ENCODE measurements at places on chromosomes 5 and 9.

DNA sequence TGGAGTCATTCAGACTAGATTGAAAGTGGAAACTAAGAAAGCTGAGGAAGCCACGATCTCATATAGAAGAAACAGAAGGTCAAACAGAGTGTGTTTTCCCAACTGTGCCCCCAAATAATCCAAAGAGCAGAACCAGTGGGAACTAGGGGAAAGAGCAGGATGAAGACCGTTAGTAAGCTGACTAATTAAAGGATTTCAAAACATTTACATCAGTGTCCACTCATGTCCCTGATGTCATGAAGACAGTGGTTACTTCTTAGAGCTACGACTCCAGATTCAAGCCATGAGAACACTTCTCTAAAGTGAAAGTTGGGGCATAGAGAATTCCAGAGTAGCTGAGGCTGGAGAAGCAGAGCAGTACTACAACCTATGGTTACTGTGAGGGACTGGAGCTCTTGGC is 119.6 kb upstream of the SLC12A2 start:
- no peak for DNase-seq

- DNase-seq = no peak
These were observed 141.9 kb upstream of the IER5L start for GRCh38 chr9:129319938-129320481.

DNA sequence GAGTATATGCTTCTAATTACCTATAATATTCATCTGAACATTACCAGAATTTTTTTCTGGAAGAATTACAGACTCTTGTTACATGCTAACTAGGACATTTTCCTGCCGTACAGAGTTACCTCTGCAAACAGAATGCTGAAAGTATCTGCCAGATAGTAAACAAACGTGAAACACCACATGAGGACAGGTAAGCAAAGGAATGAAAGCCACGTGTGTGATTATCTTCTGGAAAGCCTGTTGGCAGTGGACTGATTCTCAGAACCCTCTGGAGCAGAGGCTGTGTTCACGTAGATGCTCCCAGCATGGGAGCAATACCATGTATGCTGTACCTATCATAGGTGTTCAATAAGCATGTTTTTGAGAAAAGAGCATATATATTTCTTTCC is 472.6 kb downstream of the ENC1 start:
- no peak for DNase-seq

DNA sequence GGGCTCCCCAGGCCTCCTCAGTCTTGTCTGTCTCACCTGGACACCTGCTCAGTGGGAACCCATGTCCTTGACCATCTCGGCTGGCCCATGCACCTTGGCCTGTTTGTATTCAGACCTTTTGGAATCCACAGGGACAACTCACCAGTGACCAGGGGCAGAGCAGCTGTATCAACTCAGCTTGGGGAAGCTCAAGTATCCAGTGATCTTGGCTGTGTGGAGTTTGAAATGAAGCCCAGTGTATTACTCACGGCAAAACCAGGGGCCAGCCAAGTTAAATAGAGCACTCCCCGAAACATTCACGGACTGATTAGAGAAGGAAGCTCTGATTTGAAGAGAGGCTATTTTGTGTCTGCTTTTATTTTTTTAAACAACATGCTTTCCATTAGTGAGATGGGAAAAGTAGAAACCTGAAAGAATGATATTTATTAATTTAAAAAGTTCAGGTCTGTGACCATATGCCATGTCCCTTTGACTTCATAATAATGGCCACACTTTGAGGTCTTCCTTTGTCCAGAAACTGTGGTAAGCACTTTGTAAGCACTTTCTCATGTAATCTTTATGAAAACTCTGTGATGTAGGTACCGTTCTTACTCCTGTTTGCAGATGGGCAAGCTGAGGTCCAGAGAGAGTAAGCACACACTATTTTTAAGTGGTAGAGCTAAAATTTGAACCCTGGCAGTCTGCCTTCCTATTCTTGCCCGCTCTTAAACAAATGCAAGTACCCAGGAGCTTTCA is 656.5 kb downstream of the BNC2 start:
- no peak for DNase-seq

GRCh38 chr9:108681851-108682590 is 173.8 kb downstream of the ACTL7B start:
- DNase-seq = no peak

DNA sequence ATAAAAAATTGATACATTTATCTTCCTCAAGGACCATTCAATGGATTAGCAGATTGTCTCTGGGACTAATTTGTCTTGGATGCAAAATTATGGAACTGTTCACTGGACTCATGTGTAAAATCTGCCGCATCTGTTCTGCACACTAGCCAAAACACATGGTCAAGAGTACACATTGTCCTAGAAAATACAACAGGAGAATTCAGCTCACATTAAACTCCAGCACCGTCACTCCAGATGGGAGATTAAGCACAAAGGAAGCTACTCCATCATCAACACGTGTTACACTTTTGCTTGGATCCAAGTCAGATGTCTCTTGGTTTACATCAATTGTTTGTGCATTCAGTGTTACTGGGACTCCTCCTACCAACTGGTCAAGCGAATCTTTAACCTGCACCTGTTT is 28.8 kb downstream of the C5 start:
- DNase-seq = no peak

DNA sequence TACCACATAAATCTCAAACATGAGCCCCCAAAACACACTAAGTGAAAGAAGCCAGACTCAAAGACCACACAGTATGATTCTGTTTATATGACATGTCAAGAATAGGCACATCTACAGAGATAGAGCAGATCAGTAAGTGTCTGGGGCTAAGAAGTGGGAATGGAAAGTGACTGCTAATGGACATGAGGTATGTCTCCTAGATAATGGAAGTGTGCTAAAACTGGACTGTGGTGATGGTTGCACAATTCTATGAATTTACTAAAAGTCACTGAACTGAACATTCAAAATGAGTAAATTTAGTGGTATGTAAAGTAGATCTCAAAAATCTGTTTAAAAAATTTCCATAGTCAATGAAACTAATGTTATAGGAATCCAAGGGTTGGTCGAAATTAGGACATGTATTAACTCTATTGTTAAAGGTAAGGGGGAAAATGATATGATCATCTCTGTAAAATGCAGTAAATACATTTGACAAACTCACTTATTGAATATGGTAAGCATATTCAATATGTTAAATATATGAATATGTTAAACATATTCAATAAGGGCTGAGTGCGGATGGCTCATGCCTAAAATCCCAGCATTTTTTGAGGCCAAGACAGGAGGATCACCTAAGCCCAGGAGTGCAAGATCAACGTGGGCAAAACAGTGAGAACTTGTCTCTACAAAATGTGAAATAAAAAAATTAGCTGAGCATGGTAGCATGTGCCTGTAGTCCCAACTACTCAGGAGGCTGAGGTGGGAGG is 51.7 kb downstream of the NUP155 start:
- no peak for DNase-seq

DNA sequence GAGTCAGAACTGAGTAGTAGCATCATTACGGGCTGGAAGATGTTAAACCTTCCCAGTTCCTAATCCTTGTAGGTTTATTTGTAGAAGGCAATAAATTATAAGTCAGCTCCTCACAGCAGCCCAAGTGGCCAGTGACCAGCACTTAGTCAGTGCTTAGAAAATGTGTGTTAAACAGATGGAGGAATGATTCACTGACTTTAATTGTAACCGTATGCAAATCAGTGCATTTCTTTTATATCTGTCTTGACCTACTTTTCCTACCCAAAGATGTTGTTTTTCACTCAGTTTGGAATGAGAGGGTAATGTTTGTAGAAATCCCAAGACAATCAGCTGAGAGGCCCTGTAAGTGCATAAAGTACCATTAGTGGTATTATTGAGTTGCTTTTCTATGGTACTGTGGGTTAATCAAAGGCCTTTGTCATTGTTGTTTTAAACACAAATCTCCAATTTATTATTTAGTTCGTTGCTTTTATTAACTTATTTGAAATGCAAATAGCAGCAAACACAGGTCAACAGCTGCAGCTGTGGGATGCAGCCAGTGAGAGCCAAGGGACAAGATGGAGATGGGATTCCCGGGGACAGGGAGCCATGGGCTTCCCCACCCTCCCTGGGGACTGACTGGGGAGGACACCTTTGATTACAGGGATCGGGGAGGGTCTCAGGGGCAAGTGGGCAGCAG is 49.8 kb downstream of the MAP1B start:
- no peak for DNase-seq

- DNase-seq = peak; percentile 18
These were observed 1.0 kb upstream of the CRB2 start for GRCh38 chr9:123354806-123355508.

DNA sequence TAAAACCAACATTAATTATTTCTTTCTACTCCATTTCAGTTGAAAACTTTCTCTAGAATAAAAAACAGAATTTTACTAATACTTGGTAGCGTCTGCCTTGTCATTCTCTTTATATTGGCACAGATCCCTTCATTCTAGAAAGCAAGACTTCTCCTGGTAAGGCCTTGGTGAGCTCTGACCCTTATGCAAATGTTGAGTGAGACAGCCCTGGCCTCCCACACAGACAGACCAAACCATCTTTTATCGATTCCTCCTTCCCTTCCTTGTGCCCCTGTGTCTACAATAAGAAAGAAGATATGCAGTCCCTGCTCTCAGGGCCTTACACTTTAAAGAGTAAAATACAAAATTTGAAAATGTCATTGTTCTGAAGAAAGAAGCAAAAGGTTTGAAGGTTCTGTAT is 262.2 kb downstream of the EFNA5 start:
- DNase-seq = no peak

DNA sequence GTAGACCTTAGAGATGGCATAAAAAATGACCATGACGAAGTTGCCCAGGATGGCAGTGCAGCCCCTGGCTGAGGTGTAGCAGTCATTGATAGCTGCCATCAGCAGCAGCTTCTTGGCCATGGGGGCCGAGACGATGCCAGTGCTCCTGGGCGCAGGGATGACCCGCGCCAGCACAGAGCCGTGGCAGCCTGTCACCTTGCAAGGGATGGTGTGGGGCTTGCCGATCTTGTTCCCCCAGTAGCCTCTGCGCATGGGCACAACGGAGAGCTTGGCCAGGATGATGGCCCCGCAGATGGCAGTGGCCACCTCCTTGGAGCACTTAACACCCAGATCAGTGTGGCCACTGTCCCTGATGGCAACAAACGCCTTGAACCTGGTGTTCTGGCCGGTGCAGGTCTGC is 2.1 kb upstream of the PGGT1B start:
- DNase-seq = no peak

- no peak for DNase-seq
These were observed 2195.7 kb upstream of the C9orf72 start for GRCh38 chr9:29769019-29769418.

GRCh38 chr5:73655521-73656160 is 29.6 kb downstream of the ARHGEF28 start:
- DNase-seq = no peak

GRCh38 chr5:45622365-45622764 is 73.8 kb downstream of the HCN1 start:
- DNase-seq = peak; percentile 54

- DNase-seq = no peak
These were observed 3.9 kb downstream of the GLIPR2 start for GRCh38 chr9:36140086-36141084.

DNA sequence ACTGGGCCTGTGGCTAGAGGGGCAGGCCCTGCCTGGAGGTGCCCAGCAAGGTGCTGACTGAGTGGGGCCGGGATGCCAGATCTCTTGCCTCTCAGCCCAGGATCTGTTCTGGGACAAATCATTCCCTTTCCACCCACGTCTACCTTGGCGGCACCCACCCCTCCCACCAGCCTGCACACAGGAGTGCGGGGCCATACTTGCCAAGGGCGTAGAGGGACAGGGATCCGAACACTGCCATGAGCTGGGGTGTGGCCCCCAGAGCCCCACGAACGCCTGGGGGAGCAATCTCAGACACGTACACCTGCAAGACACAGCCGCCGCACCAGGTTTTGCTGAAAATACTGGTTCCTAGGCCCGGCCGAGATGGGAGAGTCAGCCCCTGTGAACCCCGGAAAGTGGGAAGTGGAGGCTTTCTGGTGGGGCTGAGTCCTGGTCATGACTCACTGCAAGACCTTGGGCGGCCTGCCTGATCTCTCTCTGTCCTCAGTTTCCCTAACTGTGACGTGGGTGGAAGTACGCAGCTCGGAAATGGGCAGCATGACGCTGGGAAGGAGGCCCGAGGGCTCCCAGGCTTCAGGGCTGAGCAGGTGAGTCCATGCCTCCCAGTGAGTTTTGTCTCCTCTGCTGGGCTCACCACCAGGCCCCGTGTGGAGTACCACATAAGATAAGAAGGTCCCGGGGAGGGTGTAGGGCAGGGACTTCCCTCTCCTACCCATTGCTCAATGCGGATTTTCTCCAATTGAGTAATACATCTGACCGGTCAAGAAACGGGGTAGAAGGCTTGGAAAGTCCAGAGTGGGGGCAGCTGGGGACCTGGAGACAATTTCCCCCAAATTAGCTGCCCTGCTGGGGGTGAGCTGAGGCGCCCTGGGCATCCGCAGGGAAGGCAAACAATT is 2.6 kb downstream of the SLC2A6 start:
- no peak for DNase-seq

- DNase-seq = no peak
These were observed 372.7 kb downstream of the CHSY3 start for GRCh38 chr5:130277002-130277401.

DNA sequence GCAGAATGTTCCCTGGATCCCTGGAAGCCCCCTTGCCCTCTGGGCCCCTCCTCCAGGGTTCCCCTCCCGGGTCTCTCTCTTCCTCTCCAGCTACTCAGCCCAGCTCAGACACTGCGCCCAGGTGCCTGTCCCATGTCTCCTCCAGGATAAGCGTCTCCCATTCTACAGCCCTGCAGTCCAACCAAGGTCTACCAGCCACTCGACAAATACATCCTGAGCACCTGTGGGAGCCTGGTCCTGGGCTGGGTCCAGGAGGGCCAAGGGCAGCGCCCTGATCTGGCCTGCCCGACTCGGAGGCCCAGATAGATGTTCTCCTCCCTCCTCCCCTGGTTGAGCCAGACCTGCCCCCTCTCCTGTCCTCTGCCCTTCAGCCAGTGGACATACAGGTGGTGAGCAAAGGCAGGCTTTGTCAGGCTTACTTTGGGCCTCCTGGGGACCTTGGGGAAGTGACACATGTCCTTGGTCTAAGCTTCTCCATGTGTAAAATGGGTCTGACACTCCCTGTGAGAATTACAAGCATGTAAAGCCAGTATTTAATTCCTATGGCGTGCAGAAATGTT is 1.4 kb downstream of the FLT4 start:
- no peak for DNase-seq

DNA sequence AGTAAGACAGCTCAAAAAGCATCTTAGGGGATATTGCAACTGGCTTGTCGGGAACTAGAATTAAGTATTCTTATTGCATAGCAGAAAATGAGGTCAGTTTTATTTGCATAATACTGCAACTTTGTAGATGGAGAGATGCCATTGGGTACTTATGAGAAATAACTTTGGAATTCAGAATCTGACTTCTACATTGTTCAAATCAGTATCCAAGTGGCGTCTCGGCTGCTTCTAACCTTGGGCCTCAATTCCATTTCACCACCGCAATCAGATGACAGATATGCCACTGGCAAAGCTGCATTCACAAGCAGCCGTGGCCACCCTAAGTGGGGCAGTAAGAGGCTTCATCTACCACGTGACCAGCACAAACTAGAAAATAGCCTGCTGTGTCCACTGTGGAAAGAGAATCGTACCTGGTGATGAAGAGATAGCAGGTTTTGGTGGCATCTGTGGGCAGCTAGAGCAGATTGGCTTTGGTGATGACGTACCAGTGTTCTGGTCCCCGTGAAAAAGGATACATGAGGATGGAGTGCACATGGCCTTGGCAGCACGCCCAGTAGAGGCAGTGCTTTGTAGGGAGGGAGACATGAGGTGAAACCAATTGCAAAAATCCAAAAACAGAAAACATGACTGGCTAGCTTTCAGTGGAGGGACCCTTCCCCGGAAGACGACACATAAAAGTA is 116.6 kb downstream of the KLHL3 start:
- DNase-seq = peak; percentile 99

GRCh38 chr5:148798786-148799185 is 27.6 kb upstream of the ADRB2 start:
- no peak for DNase-seq

- no peak for DNase-seq
These were observed 612.7 kb downstream of the TLR4 start for GRCh38 chr9:118316831-118317343.

Measured in G401 (cell line).